ENCODE measurements at places on chromosomes 1 and 21. TPM values are rescaled to one million over a fixed set of nuclear protein-coding genes. Genes with fewer than 3 reads are reported as not detected.

- DNase-seq: no peak
Measured at GRCh38 chr1:27132624-27133023, 22.3 kb downstream of the SLC9A1 start.

DNA sequence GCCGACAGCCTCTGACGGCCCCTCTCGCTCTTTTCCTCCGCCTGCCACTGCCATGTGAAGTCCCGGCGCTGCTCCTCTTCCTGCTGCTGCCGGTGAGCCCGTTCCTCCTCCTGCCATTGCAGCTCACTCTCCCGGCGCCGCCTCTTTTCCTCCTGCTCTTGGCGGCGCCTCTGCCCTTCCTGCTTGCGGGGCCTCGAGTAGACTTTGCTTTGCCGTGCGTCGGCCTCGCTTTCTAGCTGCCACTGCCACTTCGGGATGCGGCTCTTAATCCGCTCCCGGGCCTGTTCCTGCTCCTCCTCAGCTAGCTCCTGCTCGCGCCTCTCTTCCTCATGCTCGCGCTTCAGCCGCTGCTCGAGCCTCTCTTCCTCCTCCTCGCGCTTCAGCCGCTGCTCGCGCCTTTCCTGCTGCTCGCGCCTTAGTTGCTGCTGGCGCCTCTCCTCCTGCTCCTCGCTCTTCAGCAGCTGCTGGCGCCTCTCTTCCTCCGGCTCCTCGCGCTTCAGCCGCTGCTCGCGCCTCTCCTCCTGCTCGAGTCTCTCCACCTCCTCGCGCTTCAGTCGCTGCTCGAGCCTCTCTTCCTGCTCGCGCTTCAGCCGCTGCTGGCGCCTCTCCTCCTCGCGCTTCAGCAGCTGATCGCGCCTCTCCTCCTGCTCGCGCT is 4.3 kb downstream of the TCHH start:
- DNase-seq: no peak

Gene BRINP3
- total RNA-seq: not detected

Gene RHEX
- total RNA-seq: 2.0 TPM

DNA sequence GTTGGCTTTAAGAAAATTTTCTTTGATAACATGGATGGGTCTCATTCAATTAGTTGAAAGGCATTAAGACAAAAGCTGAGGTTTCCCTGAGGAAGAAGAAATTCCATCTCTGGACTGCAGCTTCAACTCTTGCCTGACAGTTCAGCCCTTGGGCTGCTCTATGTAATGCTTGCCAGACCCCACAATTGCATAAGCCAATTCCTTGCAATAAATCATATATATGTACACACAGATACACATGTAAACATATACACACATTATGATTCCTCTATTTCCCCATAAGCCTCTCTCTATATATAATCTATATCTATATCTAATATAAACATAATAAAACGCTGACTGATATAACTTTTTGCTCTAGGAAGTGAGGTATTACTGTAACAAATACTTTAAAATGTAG is 301.5 kb upstream of the PRMT6 start:
- no peak for DNase-seq

GRCh38 chr1:234562334-234562733 is 47.6 kb downstream of the IRF2BP2 start:
- no peak for DNase-seq

Gene SAMD13
- 1.3 TPM for total RNA-seq

Gene FCRL5
- 0.24 TPM for total RNA-seq

- DNase-seq: no peak
Measured at GRCh38 chr1:47594627-47595026, 156.8 kb downstream of the FOXD2 start.

DNA sequence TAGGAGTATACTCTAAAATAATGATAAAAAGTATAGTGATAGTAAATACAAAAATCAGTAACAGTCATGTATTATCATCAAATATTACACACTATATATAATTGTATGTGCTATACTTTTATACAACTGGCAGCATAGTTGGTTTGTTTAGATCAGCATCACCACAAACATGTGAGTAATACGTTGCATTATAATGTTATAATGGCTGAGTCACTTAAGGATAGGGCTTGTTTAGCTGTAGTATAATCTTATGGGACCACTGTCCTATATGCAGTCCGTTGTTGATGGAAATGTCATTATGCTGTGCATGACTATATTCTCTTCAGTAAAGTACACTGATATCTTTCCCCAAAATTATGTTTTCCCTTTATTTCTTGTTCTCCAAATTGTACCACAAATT is 92.8 kb downstream of the LYPLAL1 start:
- no peak for DNase-seq

Gene POLR3GL
- total RNA-seq: 19.4 TPM

Gene FHAD1
- total RNA-seq: 0.96 TPM

Gene RGS13
- 0.60 TPM for total RNA-seq

DNA sequence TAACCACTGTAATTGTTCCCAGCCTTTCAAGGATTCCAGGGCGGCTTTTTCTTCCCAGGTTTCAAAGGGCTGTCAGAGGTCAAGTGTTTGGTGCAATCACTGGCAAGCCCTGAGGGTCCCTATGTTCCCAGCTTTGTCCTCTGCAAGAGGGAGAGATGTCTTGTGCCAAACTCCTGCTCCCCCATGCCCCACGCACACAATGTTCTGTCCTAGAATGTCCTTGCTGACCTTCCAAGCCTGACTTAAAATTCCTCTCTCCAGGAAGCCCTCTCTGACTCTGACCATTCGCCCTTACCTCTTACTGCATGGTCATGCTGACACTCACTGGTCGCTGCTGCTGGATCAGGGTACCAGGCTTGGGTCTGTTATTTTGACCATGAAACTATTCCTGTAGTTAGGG is 152.5 kb upstream of the KCND3 start:
- DNase-seq: no peak

- DNase-seq: no peak
Measured at GRCh38 chr1:174358786-174359453, 88.8 kb upstream of the GPR52 start.
